ENCODE measurements at places on chromosomes 4 and X.
A peak's percentile ranks its signal among the peaks of the same experiment; 100 is the strongest.

DNA sequence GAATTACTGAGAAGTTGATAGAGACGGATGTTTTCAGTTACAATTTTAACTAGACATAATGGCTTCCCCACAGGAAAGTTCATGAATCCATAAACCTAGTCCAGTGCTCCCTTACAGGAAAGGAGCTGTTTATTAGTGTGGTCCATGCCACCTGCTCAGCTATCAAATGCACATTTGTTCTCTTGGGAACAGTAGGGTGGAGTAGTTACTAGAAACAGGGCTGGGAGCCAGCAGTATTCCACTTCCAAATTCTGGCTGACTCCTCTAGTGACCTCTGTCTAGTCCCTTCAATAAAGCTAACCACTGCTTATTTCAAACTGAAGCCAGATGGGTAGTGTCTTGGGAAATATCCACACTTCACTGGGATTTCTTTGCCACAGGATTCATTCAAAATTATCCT, 88.4 kb upstream of the TLL1 start:
- DNase-seq: no peak

DNA sequence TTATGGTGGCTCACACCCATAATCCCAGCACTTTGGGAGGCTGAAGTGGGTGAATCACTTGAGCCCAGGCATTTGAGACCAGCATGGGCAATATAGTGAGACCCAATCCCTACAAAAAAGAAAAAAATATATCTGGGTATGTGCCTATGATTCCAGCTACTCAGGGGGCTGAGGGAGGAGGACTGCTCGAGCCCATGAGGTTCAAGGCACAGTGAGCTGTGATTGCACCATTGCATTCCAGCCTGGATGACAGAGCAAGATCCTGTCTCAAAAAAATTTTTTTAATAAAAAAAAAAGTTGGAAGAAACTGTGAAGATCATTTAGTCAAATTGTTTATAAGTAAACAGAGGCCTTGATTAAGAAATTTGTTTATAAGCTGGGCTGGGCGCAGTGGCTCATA, 39.7 kb downstream of the KLHL8 start:
- DNase-seq: peak; percentile 27

DNA sequence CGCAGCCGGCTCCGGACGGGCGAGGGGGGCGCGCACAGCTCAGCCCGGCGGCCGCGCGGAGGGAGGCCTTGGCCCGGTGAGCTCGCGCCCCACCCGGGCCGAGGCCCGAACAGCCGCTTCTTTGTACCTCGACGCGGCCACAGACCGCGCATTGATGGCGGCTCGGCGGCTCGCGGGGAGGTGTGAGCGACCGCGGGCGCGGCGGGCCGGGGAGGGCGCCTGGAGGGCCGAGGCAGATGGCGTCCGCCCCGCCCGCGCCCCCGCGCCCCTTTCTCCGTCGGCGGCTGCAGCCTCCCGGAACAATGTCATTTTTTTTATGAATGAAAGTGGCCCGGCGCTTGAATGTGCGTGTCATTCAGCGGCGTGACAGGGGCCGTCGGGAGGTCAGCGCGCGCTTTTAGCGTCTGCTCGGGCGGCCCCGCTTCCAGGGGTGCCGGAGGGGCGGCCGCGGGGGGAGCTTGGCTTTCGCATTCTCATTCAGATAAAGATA, 1.8 kb downstream of the FGFR3 start:
- no peak for DNase-seq

DNA sequence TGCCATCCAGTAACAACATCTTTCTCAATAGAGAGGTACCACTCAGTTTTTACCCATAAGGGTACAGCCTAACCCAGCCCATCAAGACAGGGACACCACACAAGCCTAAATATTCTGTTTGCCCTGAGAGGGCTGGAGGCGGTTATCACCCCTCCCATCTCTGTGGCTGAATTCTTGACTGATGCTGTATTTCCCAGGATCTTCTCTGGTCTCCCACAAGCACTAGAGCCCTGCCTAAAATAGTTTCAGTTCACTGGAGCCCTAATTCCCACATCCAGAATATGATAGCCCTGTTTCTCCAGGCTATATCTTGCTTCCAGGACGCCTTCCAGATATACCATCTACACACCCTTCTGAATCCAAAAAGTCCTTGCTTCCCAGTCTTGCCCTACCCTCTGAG, 91.6 kb upstream of the NMU start:
- DNase-seq: peak; percentile 50

- DNase-seq: peak; percentile 0
These were observed 1176.7 kb downstream of the NLGN4X start for GRCh38 chrX:5051831-5052491.

DNA sequence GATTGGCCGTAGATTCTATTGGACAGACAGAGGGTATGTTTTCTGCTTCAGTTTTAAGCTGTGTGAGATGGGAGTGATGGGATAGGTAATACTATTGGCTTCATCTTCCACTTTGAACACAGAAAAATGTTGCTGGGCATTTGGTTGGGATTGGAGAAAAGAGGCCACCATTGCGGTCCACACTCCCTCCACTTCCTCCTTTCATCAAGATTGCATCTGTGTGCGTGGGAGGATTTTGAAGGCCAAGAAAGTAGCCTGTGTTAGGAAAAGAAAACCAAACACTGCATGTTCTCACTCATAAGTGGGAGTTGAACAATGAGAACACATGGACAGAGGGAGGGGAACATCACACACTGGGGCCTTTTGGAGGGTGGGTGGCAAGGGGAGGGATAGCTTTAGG, 56.4 kb downstream of the EGF start:
- DNase-seq: no peak

DNA sequence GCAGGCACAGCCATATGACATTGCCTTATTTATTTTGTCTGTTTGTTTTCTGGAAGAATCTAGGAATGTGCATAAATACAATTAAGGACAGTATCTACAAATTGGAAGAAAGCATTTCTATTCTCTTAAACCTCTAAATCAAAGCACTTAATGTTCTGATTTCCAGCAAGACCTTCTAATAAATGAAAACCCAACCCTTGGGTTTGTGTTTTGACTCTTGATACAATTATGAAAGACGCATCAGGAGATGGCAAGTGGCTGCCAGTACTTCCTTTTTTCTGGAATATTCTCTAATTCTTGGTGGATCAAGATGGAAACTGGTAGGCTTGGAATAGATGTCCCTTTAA, 437 bp upstream of the CPE start:
- DNase-seq: no peak

DNA sequence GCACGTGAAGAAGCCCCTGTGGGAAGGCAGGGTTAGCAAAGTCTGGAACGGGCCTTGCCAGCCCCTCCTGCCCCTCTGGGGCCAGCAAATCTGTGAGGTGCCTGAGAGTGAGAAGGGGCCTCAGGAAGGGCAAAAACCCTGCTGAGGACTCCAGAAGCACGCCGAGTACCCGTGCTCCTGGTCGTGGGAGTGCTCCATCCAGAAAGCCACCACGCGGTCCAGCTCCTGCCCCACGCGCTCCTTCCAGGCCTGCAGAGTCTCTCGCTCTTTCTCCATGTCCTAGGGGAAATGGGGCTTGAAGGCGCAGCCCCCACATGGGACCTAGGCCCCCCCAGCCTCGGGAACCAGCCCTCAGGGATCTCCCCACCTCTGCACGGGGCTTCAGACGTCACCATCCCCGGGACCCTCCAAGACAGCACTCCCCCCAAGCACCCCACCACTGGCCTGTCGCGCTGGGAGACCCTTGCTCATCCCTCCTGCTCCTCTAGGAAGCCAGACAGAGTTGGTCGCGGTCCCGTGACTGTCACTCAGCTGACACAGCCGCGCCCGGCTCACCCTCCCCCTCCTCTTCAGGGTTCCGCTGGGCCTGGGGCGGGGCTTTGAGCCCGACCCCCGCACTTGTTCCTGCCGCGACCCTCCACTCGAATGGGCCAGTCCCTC, at the start of gene RENBP:
TSS of gene RENBP (minus strand) at position 504 of the 660 bp plus-strand sequence. CDS start at position 471, 33 bp downstream.
- DNase-seq: no peak

DNA sequence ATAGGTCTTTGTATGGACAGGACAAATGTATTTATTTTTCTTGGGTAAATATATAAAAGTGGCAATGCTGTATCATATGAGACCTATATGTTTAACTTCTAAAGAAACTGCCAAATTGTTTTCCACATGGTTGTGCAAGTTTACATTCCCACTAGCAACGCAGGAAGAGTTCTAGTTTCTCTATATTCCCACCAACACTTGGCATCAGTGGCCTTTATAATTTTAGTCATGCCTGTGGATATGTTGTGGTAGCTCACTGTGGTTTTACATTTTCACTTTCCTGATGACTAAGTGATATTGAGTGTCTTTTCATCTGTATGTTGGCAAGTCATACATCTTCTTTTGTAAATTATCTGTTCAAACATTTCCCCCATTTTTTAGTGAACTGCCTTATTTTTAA, 126.0 kb downstream of the EMCN start:
- peak; percentile 39 for DNase-seq

GRCh38 chr4:137648531-137648930, 116.2 kb upstream of the PCDH18 start:
- DNase-seq: no peak

- DNase-seq: no peak
These were observed 735 bp downstream of the NRK start for GRCh38 chrX:105823092-105823455.

GRCh38 chrX:153806999-153807575, 12.6 kb downstream of the SSR4 start:
- no peak for DNase-seq

- no peak for DNase-seq
These were observed 38.1 kb downstream of the GPR174 start for GRCh38 chrX:79182616-79183015.

- peak; percentile 66 for DNase-seq
These were observed 1.7 kb downstream of the SPRY1 start for GRCh38 chr4:123398066-123398852.

- DNase-seq: peak; percentile 46
These were observed 54.2 kb downstream of the MOSPD2 start for GRCh38 chrX:14927401-14927800.

GRCh38 chr4:184991860-184992259, 26.4 kb upstream of the HELT start:
- DNase-seq: no peak

DNA sequence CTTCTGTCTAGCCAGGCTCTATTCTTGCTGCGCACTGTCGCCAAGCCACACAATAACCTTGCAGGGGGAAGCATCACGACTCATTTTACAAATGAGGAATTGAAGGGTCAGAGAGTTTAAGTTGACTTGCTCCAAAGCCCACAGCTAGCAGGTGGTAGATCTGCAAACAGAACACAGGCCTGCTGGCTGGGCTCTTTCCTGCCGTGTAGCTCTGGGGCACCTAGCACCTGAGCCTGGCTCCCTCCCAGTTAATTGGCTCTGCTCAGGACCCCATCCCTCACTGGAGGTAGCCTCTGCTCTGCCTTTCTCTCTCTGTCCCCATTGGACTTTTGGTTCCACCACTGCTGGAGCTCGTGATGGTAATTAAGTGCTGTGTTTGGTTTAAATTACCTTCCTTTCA, 98.5 kb downstream of the NSUN7 start:
- DNase-seq: no peak

- DNase-seq: no peak
These were observed 826.6 kb upstream of the SLIT2 start for GRCh38 chr4:19425146-19425545.

GRCh38 chr4:155582041-155582440, 84.6 kb upstream of the GUCY1A1 start:
- no peak for DNase-seq

DNA sequence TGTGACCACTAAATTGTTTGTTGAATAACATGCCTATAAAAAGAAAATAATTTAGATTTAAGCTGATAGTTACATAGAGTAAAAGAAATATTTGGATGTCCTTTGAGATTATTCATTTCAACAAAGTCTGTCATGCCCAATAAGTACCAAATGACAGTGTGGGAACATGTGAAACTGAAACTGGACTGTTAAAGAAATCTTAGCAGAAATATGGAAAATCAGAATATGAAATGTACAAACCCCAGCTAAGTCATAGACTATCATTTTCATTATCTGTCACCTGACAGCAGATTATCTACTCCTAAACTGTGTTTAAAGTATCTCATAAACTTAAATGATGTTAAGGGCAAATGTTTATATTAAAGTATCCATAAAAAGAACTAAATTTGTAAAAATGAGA, 437.8 kb upstream of the FAM241A start:
- DNase-seq: no peak

DNA sequence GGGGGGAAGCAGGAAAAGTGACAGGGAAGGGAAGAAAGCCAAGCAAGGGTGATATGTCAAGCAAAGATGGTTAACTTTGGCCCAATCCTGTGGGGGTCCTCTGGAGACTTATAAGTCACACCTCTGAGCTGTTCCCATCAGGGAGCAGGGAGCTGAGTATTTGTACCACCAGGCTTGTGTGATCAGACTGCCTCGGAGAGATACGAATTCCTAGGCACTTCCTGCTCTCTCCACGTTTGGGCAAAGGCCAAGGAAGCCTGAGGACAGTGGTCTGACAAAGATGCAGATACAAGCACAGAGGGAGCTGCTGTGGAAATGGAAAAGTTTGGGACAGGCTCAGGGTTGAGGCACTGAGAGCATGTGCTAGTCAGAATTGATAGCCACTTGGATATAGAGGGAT, 10.4 kb upstream of the PPP3CA start:
- peak; percentile 74 for DNase-seq

DNA sequence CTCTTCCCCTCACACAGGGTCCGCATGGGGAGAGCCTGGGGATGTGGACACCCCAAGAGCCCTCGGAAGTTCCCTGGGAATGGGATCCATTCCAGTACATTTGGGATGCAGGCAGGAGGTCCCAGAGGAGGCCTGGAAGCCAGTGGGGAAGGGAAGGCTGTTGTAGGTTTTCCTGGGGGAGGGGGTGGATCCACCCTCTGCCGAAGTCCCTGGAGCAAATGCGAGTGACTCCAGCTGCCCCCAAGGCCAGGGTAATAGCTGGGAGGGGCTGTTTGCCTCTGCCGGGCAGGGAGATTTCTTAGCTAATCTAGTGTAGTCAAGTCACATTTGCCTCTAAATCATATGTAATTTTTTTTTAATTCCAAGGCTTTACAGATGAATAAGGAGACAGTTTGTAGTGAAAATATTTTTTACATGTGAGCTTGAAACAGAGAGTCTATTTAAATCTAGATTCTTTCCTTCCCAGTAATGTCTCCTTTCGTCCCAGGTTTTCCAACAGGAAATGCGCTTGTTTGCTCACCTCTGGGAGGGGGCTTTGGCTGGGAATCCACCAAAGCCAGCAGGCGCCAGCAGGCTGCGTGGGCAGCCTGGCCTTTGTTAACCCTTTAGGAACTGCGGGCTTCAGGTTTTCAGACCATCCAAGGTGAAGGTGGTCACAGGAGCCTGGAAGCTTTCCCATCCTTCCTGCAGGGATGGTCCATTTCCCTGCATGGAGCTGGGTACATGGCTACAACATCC, 26.8 kb downstream of the SH3TC1 start:
- no peak for DNase-seq

- peak; percentile 71 for DNase-seq
These were observed 142.7 kb upstream of the NALF2 start for GRCh38 chrX:69361311-69361845.

GRCh38 chr4:36285784-36286480, 4.5 kb downstream of the DTHD1 start:
- no peak for DNase-seq

GRCh38 chrX:154348114-154348531, 26.3 kb downstream of the FLNA start:
- DNase-seq: peak; percentile 40

- DNase-seq: peak; percentile 51
These were observed 79.9 kb upstream of the EGFL6 start for GRCh38 chrX:13489454-13489853.

- DNase-seq: no peak
These were observed 2.1 kb upstream of the PRSS12 start for GRCh38 chr4:118354913-118355312.
